A549 treated with DMSO at 1 μM for 4 hours (cell line): ENCODE measurements at places on chromosomes 12 and 14. TPM values are rescaled to one million over a fixed set of nuclear protein-coding genes. Genes with fewer than 3 reads are reported as not detected.

RPL10L gene
- total RNA-seq: not detected in 5 replicates

SERPINA5 gene
- 0.08 to 0.16 TPM (median 0.13 TPM) in 4 of 5 replicates, not detected in the other for total RNA-seq

COCH gene
- 22.5 to 27.7 TPM (median 26.0 TPM) in 5 replicates for total RNA-seq

KRT77 gene
- total RNA-seq: not detected in 5 replicates

TUNAR gene
- not detected in 5 replicates for total RNA-seq

SLC39A5 gene
- 0.14 TPM in 1 of 5 replicates, not detected in the others for total RNA-seq

CELA1 gene
- total RNA-seq: not detected in 5 replicates

TMEM52B gene
- total RNA-seq: 0.12 to 0.36 TPM (median 0.16 TPM) in 5 replicates
